ENCODE measurements at places on chromosomes 5 and 9. TPM values are rescaled to one million over a fixed set of nuclear protein-coding genes. Genes with fewer than 3 reads are reported as not detected.

DNA sequence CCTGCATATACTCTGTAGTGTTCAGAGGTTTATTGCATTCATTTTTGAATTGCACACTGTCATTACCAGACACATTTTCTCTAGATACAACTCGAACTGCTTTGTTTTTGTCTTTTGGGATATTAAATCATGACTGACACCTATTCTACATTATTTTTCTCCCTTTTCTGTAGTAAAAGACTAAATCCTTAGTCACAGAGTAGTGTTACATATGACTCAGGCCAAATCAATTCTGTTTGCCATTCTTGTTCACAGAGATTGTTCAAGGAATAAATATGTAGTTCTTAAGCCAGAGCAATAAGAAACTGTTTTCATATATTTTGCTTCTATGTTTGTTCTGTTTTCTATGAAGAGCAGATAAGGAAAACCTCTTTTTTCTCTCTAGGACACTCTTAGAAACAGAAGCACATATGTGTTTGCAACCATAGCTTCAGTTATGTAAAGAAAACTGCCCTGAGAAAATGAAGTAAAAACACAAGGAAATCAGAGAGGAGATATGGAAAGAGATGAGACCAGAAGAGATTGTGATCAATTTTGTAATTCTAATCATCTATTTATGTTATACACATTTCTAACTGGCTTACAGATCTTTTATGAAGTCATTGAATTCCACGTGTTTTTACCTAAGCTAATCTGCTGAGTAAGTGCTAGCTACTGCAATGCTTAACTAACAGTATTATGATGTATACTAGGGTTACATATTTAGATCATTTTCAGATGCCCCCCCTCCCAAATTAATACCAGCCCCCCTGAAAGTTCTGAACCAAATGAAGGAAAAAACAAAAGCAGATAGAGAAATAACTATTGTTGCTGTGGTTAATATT, 1995.6 kb upstream of the CDH6 start:
- DNase-seq: no peak

The SLCO6A1 gene
- total RNA-seq: 1.6 TPM

The PLAA gene
- total RNA-seq: 53.4 TPM

The TMC1 gene
- total RNA-seq: not detected

The OLFM1 gene
- 387 TPM for total RNA-seq
